Esophagus muscularis mucosa (tissue), 4 donors: ENCODE measurements at places on chromosomes 2 and 18. TPM values are rescaled to one million over a fixed set of nuclear protein-coding genes. Genes with fewer than 3 reads are reported as not detected.

DNA sequence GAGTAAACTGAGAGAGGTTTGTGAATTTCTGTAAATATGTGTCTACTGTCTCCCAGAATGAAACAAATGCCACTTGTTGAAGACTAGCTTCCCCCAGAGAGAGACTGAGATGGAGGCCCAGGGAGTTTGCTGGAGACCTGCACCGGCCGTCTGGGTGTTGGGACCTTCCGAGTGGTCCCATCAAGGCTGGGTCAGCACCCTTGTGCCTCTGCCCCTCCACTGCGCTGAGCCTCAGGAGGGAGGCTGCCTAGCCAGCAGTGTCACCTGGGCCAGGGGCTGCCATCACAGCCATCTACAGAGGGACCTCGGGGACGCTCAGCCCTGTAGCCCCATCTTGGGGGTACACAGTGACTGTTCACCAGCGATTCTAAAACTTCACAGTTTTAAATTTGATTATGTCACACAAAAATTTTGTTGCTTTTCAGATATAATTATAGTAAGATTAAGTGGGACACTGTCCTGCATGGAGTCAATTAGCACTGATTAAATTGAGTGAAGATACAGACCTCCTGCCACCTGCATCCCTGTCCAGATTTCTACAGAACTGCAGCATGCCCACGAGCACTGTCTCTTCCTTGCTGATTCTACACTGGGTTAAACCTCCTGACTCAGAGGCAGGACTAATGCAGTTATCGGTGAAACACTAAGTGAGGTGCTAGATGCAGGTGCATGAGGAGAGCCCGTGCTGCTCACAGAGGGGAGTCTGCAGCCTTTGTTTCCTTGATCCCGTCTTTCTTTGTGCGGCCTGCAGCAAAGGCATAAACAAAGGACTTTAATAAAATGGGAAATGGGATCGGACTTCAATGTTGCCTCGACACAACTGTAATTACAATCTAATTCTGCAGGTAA lies 50.5 kb downstream of the TMEM18 start:
- peak; percentile 26 for DNase-seq

DNA sequence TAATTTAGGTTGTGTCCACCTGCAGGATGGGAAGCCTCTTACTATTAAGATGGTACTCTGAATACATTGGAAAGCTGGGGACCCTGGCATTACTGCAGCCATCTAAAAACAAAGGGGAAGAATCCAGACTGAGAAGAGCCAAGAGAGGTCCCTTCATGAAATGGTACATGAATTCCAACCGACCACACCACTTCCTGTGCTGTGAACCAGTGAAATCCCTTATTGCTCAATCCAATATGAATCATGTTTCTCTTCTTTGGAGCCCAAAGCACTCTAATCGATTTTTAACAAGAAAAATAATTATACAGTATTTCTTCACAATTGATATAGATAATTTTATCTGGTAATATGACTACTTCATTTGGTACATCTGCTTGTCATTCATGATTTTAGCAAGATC lies 479.7 kb upstream of the RAB6C start:
- DNase-seq, result no peak

GRCh38 chr2:39528701-39529100 lies 91.6 kb upstream of the MAP4K3 start:
- peak; percentile 10 for DNase-seq

DNA sequence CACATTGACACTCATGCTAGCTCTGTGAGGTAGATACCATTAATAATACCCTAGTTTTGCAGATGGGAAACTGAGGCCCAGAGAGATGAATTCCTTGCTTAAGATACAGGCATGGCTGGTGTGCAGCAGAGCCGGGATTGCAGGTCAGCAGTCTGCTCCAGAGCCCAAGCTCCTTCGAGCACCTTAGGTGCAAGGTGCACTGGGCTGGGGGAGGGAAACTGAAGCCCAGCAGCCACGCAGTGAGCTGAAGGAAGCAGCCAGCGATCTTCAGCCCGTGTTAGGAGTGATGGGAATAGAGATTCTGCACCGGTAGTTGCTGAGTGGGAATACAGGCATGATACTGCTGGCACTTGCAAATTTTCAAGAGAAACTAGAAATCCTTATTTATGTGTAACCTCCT lies 50.6 kb downstream of the TANC1 start:
- DNase-seq, result no peak

Gene RFX8
- not detected for total RNA-seq

Gene GFPT1
- 21.7 TPM for total RNA-seq

DNA sequence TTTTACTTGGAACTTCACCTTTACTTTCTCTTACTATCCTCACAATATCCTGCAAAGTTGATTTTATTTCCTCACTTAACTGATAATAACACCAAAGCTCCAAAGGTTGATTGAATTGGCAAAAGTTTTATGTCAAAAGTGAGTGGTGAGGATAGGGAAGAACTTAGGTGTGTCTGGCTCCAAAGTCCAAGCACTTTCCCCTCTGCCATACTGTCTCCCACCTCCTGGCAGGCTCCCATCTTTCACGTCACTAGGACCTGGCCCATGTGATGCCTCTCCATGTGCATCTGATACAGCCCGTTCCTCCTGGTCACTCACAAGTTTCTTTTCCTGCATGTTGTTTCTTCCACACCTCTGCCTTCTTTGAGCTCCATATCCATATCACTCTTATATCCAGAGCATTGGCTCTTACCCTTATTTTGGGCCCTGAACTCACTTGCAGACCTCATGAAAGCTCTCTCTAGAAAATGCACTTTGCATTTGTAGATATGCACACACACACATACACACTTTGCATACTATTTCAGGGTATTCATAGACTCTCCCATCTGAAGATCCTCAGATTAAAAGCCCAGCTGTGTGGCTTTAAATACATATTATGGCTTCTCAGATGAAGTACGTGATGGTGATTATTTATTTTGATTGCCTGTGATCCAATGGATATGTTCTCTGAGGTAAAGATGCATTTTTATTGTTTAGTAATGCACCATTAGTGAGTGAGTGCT lies 12.3 kb downstream of the MEP1B start:
- DNase-seq, result no peak

GRCh38 chr18:60044290-60045006 lies 144.7 kb downstream of the PMAIP1 start:
- DNase-seq, result no peak

GRCh38 chr2:46981662-46982350 lies 66.2 kb upstream of the MCFD2 start:
- DNase-seq, result no peak

GRCh38 chr2:10812362-10813162 lies at the start of gene PDIA6:
TSS of gene PDIA6 (minus strand) at chr2:10812785. CDS start at chr2:10812696, 89 bp downstream.
- peak; percentile 99 for DNase-seq

Gene ST3GAL5
- total RNA-seq, result 11.3 TPM

Gene MAP3K19
- not detected for total RNA-seq

Gene CASP10
- 7.3 TPM for total RNA-seq

Gene PPIG
- total RNA-seq, result 34.7 TPM

GRCh38 chr2:237199082-237199481 lies 113.4 kb downstream of the COPS8 start:
- no peak for DNase-seq

GRCh38 chr2:208541989-208542464 lies 135.4 kb downstream of the PTH2R start:
- no peak for DNase-seq

GRCh38 chr2:168456521-168457189 lies 583 bp downstream of the CERS6 start:
- DNase-seq, result no peak

DNA sequence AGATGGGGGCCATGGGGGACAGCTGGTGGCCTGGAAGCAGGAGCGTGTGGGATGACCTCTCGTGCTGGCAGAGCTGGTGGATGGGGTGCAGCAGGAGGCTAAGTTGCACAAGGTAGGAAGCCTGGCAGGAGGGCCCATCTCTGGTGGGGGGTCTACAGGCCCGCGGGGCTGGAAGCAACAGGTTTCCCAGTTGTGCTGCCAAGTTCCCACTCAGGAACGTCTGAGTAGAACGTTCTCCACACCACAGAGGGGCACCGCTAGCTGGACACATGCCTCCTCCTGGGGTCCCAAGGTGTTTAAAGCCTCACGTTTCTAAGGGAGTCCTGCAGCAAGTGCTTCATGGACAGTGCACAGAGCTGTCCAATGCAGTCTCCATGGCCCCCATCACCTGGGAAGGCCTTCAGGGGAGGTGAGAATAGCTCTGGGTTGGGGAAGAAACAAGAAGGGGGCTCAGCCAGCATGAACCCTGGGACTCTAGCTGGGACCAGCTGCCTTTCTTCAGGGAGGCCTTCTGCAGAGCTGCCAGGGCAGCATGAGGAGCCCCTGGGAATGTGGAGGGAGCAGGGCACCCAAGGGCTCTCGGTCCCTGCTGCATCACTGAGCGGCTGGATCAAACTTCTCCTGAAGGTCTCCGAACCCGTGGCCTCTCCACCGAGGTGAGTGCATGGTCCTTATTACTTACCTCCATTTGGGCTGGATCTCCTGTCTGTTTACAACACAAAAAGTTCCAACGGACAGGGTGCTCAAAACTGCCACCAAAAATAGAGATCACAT lies 80.0 kb downstream of the TWIST2 start:
- DNase-seq, result no peak

DNA sequence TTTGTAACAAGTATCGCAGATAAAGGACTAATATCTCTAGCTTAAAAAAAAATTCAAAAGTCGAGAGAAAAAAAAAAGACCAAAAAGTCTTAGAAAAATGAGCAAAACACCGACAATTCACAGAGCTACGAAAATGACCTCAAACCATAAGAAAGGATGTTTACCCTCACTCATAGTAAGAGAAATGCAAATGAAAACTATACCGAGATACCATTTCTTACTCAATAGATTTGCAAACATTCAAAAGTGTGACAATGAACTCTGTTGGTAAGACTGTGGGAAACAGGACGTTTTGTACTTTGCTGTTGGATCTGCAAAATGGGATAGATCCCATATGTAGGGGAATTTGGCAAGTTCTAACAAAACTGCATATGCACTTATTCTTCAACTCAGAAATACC lies 39.9 kb upstream of the LDAH start:
- DNase-seq, result no peak

DNA sequence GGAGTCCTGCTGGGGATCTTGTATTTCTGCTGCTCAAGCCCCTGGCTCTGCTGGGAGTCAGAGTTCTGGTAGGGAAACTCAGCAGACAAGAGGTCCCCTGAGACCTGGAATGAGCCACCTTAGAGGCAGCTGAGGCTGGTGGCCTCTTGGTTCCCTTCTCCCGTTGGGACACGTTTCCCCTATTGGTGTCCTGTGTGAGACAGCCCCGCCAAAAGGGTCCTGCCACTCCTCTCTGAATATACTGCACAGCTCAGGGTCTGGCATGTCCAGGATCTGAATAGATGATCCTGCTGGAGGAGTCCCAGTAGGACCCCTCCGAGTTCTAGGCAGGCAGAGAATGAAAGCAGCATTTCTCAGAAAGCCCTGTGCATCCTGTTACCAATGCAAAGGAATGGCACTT lies 2.0 kb upstream of the RALB start:
- DNase-seq, result no peak

- DNase-seq, result no peak
Observed at GRCh38 chr2:169765523-169765922, 31.9 kb downstream of the KLHL23 start.

Gene ALKAL2
- 1.7 TPM for total RNA-seq

GRCh38 chr18:48794251-48794970 lies 156.4 kb downstream of the SMAD7 start:
- DNase-seq, result no peak

Gene LYG1
- total RNA-seq, result 0.57 TPM

DNA sequence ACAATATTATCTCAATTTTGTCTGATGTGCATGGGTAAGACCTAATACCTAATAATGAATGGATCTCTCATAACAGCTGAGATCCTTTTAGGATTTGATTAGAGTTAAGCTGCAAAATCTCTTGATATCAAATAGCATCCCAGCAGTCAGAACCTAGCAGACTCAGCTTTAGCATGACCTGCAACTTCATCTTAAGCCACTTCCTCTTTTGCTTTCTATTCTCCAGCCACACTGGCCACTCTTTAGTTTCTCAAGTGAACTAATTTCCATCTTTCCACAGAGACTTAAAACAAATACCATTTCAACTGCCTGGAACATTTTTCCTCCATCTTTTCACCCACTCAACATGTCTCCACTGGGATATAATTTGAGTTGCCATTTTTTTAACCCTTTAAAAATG lies 1251.6 kb upstream of the ZEB2 start:
- no peak for DNase-seq

DNA sequence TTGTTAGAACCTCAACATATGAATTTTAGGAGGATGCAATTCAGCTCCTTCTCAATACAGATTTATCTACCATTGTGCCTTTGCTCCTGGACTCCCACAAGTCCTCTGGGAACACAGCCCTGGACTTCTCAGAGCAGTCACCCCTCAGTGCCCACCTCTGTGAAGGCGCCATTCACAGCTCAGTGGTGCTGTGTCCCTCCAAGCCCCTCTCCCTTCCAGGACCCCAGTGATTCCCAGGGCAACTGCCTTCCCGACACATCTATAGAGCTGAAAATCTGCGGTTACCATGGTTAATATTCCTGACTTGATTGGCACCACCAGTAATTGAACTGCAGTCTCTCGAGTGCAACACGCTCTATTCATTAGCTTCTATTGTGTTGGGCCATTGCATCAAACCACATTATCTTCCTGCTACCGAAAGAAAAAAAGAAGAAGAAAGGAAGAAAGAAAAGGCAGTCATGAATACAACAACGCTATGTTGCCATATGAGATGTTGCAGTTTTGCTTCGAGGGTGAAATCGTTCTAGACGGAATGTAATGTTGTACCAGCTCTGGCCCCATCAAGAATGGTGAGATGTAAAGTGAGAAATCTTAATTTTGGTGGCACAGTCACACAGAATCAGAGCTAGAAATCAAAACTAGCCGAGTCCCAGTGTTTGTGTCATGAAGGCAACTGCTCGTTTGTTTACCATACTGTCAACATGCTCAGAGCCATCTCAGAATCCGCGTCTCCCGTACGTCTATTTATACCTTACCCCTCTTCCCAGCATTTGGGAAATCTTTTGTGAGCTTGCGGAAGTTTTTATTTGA lies 524.0 kb upstream of the ID2 start:
- DNase-seq, result peak; percentile 64

Gene GALNT13
- total RNA-seq, result 0.50 TPM

GRCh38 chr2:173395567-173396351 lies 41.1 kb downstream of the CDCA7 start:
- no peak for DNase-seq

Gene ARL4C
- total RNA-seq, result 3.6 TPM

GRCh38 chr2:179036353-179036905 lies 13.5 kb downstream of the CCDC141 start:
- no peak for DNase-seq

- DNase-seq, result no peak
Observed at GRCh38 chr2:10254373-10255188, 48.1 kb upstream of the HPCAL1 start.

- no peak for DNase-seq
Observed at GRCh38 chr2:181399027-181399426, 58.2 kb upstream of the ITGA4 start.

Gene L3MBTL4
- total RNA-seq, result 1.2 TPM

GRCh38 chr2:60267122-60267521 lies 286.3 kb downstream of the BCL11A start:
- no peak for DNase-seq

GRCh38 chr2:158953454-158953853 lies 15.0 kb upstream of the TANC1 start:
- no peak for DNase-seq

GRCh38 chr2:181946444-181947127 lies 39.1 kb upstream of the PPP1R1C start:
- no peak for DNase-seq

GRCh38 chr2:67880291-67880761 lies 182.5 kb downstream of the C1D start:
- no peak for DNase-seq
